ENCODE measurements at places on chromosomes 2 and 18.

- DNase-seq: no peak
Observed at GRCh38 chr18:26697186-26697884, 149.0 kb upstream of the KCTD1 start.

DNA sequence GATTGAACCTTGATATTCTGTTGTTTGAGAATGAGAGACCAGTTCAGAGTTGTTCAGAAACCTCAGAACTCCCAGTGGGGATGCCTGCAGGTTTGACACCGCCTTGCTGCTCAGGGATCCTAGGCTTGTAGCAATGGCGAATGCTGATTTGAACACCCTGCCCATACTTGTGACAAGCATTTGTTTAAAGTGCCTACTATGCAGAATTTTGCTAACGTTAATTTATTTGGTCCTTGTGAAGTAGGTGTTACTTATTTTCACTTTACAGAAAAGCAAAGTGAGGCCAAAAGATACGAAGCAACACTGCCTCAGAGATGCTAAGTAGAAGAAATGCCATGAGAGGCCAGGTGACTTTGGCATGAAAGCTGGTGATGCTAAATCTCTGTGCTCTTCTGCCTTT is 32.3 kb downstream of the STON1 start:
- no peak for DNase-seq

GRCh38 chr2:11842336-11842735 is 95.9 kb downstream of the LPIN1 start:
- peak; percentile 8 for DNase-seq

- no peak for DNase-seq
Observed at GRCh38 chr2:135948141-135948540, 37.3 kb downstream of the DARS1 start.

- no peak for DNase-seq
Observed at GRCh38 chr18:21865043-21865442, 124.5 kb downstream of the MIB1 start.

GRCh38 chr2:181318504-181319280 is 138.5 kb upstream of the ITGA4 start:
- no peak for DNase-seq

- DNase-seq: no peak
Observed at GRCh38 chr2:109143214-109144187, 14.5 kb downstream of the SH3RF3 start.

GRCh38 chr2:85237849-85238565 is 89.8 kb downstream of the TGOLN2 start:
- no peak for DNase-seq

DNA sequence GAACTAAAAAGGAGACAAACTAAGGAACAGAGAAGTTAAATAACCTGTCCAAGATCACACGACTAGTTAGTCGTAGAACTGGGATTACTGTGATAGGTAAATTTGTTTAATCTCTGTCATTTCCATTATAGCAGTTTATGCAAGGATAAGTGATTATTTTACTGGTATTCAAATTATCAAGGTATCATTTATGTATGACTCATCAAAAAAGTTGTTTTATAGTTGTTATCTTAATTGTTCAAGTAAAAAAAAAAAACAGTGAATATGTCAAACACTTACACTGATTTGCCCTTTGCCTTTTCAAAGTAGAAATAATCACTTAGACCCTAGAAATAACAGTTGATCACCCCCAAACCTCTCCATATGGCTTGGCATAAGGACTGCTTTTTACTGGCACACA is 173.6 kb downstream of the RIT2 start:
- DNase-seq: no peak

DNA sequence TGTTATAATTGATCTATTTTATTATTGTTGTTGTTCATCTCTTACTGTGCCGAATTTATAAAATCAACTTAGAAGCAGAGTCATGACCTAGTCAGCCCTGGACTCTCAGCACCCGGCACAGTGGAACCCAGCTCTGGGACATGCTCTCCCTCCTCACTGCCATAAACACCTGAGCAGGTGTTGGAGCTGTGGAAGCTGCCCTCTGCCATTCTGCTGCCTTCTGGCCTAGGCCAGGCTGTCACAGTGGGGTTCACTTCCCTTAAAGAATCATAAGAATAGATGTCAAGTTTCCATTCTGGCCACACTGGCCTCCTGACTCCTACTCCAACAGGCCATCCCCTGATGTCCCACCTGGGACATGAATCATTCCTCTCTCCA is 192.2 kb downstream of the ZFP36L2 start:
- no peak for DNase-seq

DNA sequence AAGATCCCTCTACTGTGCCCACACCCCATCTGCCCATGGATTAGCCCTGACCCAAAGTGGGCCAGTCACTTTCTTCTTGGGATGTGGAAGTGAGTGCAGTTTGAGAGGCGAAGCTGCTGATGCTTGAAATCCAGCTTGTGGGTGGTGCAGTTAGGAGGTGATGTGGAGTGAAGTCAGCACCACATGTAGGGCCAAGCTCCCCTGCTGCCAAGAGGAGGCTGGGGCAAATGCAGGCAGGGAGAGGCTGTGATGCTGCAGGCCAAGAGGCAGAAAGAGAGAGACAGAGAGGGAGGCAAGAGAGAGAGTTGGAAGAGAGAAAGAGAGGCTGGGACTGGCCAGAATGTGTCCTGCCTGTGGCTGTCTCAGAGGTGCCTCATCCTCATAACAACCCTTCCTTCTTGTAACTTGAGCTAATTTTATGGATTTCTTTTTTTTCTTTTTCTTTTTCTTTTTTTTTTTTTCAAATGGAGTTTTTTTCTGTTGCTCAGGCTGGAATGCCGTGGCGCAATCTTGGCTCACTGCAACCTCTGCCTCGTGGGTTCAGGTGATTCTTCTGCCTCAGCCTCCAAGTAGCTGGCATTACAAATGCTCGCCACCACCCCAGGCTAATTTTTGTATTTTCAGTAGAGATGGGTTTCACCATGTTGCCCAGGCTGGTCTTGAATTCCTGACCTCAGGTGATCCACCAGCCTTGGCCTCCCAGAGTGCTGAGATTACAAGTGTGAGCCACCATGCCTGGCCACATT is 35.3 kb upstream of the CAB39 start:
- DNase-seq: no peak

- DNase-seq: no peak
Observed at GRCh38 chr18:12574494-12575185, 83.3 kb downstream of the SPIRE1 start.

DNA sequence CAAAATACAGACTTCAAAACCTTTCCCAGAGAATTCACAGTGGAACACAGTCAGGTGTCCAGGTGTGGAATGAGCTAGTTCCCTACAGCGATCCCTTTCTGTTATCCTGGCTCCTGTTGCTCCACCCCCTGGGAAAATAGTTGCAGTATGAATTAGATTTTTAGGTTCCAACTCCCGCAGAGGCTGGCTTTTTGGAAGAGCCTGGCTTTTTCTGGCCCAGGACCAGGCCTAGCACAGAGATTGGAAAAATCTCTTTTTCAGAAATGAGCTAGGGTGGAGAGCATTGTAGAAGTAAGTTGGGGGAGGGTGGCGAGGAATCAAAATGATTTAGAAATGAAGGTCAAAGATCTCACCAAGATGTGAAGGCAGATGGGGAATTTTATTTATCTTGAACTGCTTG is 27.1 kb downstream of the COL5A2 start:
- no peak for DNase-seq

GRCh38 chr2:30684026-30684425 is 123.2 kb downstream of the CAPN13 start:
- DNase-seq: no peak

GRCh38 chr2:1671916-1672315 is 72.4 kb downstream of the PXDN start:
- no peak for DNase-seq

DNA sequence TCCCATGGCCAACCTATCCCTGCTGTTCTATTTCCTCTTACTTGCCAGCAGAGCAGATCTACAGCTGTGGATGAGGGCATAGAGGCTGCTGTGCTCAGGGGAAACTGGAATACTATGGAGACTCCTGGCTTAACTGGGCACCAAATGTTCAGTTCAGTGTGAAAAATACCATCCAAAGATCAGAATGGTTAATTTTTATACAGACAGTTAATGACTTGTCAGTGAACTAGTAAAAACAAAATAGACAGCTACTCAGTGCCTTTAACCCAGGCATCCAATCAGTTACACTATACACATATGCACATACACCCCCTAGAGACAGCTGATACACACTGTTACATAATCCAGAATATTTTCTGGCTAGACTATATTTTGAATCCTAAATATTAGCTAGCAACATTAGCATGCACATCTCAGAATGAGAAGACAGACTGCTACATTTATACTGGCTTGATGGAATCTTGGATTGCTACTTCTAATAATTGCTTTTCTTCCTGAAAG is 59.1 kb upstream of the WIPF1 start:
- DNase-seq: no peak

DNA sequence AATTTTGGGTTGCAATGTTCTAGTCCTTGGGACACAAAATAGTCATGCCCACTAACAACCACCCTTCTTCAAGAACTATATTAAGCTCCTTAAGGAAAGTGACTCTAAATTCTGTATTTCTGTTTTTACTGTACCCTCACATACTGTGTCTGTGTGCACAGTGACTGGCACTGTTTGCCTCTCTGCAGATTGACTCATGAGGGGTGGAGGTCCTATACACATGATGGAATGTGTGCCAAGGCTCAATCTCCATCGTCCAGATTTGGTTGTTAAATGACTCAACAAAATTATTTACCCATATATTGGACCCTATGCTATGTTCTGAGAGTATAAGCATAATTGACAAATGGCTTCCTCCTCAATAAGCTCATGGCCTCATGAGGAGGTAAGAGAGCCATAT is 126.6 kb upstream of the CWC22 start:
- no peak for DNase-seq

GRCh38 chr2:1414121-1414520 is 858 bp downstream of the TPO start:
- DNase-seq: no peak

- no peak for DNase-seq
Observed at GRCh38 chr2:16161768-16162490, 221.6 kb downstream of the MYCN start.

- no peak for DNase-seq
Observed at GRCh38 chr18:11663439-11664029, 25.5 kb upstream of the GNAL start.

DNA sequence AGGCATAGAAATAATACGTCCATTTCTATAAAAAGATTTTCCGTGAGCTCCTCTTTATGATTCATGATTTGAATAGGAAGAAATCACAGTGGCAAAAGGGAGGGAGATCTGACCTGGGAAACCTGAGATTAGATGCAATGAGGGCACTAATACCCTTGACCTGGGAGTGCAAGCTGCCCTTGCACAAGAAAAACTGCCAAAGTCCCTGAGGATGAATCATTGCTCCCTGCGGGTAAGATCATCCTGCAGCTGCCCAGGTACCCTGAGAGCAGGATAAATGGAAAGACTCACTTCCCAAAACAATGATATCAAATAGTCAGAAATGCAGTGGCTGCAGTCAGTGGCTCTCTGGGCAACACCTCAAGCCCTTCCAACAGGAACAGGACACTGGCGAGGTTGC is 11.6 kb downstream of the FHL2 start:
- no peak for DNase-seq

DNA sequence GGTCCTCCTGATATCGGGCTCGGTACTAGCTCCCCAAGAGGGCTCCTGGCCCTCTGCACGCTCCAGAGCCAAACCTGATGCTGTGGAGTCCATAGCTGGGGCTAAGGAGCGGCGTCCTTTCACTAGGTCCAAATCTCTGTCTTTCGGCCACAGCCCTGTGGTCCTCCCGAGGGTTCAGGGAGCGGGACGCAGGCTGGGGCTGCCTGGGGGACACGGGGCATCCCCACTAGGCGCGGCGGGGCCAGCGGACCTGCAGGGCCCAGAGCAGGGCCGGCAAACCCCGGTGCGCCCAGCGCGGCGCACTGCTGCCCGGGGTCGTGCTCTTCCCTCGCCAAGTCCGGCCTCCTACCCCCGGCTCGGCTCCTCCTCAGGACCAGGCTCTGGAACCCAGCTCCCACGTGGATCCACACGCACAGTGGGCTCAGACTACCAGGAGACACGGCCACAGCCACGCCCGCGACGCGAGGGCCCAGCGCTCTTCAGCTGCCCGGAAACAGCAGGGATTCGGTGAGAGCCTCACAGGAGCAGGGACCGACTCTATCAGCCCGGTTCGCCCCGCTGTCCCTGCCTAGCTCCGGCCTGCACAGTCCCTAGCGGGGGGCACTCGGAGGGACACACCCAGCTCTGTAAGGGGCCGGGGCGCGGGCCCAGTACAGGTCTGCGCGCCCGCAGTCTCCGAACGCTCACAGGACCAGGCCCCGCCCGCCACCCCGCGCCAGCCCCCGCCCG is 593 bp downstream of the ZNF514 start:
- DNase-seq: peak; percentile 0

DNA sequence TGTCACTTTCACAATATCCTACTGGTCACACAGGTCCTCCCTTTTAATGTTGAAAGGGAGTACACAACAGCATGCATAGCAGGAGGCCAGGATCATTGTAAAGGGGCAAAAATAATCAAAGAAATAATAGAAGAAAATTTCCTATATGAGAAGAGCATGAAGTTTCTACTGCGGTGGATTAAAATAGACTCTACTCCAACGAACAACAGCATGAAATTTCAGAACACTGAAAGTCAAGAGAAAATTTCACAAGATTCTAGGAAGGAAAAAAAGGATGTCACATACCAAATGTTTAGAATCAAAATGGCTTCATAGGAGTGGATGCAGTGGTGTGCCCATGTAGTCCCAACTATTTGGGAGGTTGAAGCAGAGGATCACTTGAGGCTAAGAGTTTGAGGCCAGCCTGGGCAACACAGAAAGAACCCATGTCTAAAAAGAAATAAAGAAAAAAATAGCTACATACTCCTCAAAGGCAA is 72.0 kb upstream of the EPAS1 start:
- DNase-seq: no peak

- DNase-seq: peak; percentile 22
Observed at GRCh38 chr2:45993476-45993991, 303.7 kb upstream of the EPAS1 start.

DNA sequence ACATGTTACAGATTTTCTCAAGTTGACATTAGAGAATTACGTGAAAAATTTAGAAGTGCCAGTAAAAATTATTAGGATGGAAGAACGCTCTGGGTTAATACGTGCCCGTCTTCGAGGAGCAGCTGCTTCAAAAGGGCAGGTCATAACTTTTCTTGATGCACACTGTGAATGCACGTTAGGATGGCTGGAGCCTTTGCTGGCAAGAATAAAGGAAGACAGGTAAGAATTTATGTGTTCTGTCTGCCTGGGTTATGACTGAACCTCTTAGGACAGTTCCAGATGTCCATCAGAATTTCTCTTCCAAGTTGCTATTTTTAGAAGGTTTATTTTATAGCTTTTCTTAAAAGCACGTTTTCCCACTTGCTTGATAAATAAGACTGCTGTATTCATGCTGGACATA is 371.0 kb downstream of the GALNT13 start:
- no peak for DNase-seq

GRCh38 chr2:121634354-121635307 is 14.6 kb downstream of the CLASP1 start:
- DNase-seq: peak; percentile 50

DNA sequence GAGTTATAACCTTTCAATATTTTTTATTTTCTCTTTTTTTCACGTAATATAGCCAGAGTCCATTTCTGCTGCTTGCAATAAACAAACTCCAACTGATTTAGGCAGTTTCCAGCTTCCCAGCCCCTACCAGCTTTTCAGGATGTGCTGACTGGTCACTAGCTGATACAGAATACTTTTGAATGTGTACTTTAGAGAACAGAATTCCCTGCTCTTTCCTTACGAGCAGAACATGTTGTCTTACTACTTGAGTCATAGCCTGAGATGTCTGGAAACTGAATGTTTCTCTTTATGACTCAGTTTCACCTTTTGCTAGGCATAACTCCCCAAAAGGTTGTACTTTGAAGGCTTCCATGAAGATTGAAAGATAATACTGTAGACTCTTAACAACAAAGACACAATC is 44.5 kb upstream of the KCNE4 start:
- no peak for DNase-seq

Data from NCI-H2029 treated with DMSO at 0.1 percent for 48 hours (cell line).